D341Med (cell line): ENCODE measurements at places on chromosomes 13 and 19.
A peak's percentile ranks its signal among the peaks of the same experiment; 100 is the strongest.

- DNase-seq: no peak
Observed at GRCh38 chr19:806815-807421, 9.7 kb downstream of the PTBP1 start.

DNA sequence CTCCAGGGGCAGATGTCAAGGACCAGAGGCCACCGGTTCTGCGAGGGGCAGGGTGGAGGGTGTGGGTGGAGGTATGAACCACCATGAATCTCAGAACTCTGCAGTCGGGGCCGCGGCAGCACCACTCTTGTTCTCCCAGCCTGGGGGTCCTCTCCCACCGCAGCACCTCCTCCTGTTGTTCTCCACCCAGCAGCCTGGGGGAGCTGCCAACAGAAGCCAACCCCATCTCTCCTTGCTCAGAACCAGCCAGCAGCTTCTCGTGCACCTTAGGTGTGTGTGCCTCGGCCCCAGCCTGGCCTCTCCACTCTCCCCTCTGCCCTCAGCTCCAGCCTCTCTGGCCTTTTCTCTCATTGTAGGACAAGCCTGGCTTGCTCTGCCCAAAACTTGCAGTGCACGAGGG lies 31.9 kb upstream of the CCNE1 start:
- no peak for DNase-seq

DNA sequence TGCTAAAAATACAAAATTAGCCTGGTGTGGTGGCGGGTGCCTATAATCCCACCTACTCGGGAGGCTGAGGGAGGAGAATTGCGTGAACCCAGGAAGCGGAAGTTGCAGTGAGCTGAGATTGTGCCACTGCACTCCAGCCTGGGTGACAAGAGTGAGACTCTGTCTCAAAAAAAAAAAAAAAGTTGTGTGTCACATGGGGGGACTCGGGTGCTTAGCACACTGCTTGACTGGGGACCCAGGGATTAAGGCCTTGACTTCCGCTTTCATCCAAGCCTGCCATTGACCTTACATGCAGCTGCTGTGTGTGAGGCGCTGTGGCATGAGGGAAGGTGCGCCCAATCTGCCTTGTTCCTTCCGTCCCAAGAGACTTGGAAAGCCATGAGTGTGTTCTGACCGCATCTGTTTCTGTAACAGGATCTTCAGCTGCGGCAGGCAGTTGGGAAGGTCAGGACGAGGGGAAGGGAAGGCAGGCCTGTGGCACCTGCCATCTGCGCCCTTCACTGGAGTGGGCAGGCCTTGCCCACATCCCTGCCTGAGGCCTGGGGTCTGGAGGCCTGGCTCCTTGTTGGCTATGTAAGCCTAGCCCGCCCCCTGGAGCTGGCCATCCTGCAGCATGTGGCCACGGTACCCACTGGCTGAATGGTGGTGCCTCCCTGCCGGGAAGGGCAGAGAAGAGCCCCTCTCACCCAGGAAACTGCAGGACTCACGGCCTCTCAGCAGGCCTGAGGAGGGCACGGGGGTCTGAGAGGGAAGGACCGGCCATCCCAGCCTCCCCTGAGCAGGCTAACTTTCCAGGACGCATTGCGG lies 23.0 kb downstream of the PPP1R37 start:
- peak; percentile 68 for DNase-seq

DNA sequence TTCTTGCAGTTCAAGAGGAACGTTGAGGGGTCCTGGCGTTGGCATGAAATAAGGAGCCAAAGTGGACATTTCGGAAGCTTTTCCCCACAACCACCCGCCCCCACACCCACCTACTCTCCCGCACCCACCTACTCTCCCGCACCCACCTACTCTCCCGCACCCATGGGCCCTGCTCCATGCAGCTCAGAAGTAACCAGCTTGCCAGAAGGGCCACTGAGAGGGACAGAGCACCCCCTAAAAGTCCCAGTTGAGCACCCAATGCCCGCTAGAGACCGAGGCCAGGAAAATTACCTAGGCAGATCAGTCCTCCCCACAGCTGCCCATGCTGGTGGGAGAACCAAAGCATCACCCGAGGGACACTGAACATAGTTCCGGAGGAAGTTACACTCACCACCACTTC lies 11.8 kb downstream of the VSTM2B start:
- DNase-seq: no peak

- no peak for DNase-seq
Observed at GRCh38 chr13:76723551-76724232, 162.5 kb downstream of the KCTD12 start.
